NCI-H524 treated with DMSO at 0.1 percent for 48 hours (cell line): ENCODE measurements at places on chromosomes 2 and 18.

DNA sequence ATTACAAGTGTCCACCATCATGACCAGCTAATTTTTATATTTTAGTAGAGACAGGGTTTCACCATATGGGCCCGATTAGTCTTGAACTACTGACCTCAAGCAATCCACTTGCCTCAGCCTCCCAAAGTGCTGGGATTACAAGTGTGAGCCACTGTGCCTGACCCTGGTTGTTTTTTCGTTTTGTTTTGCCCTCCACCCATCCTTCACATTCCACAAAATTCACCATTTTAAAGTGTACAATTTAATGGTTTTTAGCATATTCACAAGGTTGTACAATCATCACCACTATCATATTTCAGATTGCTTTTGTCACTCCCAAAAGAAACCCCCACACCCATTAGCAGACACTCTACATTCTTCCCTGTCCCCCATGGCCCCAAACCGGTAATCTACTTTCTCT, 215.0 kb downstream of the TPGS2 start:
- DNase-seq = no peak

DNA sequence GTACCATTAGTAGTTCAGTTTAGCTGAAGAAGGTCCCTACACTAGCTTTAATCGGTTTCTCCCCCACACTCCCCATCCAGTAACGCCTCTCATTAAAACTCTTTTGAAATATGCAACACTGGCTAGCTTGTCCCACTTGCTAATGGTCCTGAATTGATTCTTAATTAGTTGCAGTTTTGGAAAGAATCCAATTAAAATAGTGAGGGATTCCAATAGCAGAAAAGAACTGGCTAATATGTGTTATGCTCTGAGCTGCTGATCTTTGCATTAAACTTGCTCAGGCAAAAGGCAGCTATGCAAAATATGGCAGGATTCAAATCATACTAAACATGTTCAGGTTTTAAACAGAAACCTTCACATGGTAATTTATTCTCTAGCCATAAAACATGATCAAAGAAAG, 252.5 kb upstream of the HNRNPA3 start:
- no peak for DNase-seq

DNA sequence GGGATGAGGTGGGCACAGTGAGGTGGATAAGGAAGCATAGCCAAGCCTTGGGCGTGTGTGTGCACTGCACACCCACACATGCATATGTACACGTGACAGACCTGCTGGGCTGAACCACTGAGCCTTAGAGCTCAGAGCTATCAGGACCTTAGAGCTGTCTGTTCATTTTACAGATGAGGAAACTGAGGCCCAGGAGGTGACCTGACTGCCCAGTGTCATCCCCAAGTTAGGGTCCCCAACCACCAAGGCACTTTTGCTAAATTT, 8.2 kb upstream of the SNED1 start:
- DNase-seq = no peak

DNA sequence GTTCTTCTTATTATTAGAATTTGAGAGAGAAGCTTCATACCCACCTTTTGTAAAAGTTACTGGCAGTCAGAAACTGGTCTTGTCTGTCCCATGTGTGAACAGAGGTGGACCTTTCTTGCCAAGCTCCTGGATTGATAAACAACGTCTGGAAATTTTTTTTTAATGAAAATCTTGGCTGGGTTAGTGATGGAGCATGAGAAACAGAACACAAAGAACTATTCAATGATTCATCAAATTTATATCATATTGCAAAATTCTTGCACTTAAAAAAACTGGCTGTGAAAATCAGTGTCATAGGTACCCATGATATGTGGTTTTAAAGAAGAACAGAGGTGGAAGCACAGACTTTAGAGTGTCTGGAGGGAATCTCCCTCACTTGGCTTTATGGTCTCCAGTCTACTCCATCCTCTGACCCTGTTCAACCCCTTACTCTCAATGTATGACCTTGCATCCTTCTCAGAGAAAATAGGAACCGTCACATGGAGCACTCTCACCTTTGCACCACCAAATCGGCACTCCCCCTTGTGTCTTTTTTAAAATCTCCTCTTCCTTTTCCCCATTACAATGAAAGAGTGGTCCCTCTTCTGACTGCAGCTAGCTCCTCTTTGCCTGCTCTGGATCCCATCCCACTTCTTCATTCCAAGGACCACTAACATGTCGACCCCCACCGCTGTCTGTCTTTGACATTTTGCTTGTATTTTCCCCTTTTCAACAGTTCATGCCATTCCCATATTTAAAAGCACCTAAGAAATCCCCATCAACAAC, 58.2 kb downstream of the COPS8 start:
- DNase-seq = no peak

DNA sequence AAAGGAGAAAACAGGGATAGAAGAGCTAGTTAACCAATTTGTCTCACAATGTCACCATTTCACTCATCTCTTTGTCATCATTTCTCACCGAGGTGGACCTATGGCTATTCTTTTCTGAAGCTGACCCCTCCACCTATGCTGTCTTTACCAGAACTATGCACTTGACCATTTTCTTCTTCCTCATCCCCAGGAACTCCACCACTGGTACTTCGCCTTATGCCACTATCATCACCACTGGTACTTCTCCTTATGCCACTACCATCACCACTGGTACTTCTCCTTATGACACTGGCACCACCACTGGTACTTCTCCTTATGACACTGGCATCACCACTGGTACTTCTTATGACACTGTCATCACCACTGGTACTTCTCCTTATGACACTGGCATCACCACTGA, 745.8 kb upstream of the CHAC2 start:
- DNase-seq = no peak

GRCh38 chr2:240182001-240182400, 41.5 kb upstream of the OTOS start:
- peak; percentile 19 for DNase-seq

DNA sequence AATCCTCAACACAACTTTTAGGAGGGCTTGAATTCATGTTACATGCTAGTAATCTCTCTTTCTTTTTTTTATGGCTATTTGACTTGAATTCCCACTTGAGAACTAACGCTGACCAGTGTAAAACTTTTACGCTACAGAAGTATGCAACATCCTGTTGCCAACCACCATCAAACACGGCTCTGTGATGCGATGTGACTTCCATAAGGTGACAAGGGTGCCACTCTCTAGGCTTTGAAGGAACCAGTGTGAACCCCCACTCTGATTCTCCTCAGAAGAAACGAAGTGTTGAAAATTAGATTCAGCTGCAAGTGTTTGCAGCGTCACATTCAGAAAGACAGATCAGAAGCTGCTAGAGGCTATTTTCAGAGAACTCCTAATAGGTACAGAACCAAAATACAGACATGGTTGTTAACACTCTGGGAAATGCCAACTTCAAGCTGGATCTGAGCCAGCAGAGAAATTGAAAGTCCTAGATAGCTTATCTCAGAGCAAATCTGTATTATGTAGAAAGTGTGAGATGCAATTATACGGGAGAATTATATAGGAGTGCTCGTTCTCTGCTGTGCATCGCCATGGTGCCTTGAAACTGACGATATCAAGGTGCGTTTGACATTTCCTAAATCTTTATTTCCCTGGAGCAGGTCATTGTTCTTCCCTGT, 271.2 kb downstream of the LPIN1 start:
- DNase-seq = no peak

DNA sequence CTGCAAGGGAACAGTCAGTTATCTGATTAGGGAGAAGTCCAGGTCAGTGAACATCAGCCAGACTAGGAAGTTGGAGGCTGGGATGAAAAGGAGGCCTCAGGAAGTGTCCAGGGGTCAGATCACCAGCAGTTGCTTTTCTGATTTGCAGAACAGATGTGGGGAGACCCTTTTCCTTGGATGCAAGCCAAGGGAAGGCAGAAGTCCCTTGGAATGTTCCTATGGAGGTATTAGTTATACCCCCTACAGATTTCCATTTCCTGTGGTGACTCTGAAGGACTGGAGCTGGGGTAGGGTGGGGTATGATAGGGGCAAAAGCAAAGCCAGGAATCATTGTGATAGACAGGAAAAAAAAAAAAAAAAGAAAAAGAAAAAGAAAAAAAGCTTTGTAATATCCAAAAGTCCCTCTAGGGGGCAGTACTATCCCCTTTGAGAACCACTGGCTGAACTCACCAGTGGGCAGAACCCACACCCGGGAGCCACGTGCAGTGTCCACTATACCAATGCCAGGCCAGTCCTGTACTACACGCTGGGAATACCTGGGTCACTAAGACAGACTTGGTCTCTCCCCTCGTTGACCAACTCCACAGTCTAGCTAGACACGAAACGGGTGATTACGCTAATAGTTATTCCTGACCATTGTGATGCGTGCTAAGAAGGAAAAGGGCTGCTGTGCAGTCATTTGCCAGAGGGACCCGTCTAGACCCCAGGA, 7.4 kb downstream of the DYSF start:
- DNase-seq = no peak

DNA sequence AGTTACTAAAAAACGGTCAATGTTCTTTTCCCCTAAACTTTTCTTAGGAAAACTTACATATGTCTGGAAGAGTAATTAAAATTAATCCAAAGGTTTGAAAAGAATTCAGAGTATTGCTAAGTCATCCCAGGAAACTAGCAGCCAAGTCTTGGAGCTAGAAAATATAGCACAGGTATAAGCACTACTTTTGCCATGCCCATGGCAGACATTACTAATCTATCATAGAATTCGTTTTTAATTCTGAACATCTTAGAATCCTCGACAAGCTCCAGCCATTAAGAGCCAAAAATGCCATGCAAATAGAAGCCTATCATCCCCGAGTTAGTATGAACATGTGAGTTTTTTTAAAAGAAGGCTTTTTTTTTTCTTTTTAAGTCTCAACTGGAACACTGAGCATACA, 395.0 kb downstream of the ZEB2 start:
- no peak for DNase-seq

DNA sequence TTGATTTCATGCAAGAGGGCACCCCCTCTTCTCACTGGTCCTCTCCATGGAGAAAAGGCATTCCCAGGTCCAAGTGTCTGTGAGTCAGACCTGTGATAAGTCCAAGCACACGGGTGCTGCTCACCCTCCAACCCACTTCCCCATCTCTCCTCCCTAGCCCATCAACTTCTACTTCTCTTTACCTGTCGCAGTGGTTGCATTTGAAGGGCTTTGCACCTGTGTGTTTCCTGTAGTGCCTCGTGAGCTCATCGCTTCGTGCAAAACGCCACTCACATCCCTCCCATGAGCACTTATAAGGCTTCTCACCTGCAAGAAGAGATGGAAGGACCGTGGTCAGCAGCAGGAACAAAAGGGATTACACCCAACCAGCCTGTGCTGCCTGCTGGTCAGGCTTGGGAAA, 77.5 kb downstream of the KLF7 start:
- no peak for DNase-seq

- DNase-seq = no peak
These were observed 1610.8 kb downstream of the SUCLG1 start for GRCh38 chr2:82848285-82848684.

- DNase-seq = no peak
These were observed 25.7 kb upstream of the COX7A2L start for GRCh38 chr2:42386682-42387081.

- DNase-seq = no peak
These were observed 64.5 kb upstream of the AMMECR1L start for GRCh38 chr2:127950264-127950663.

GRCh38 chr2:149040451-149040850, 2.0 kb downstream of the LYPD6B start:
- no peak for DNase-seq

- DNase-seq = no peak
These were observed 751 bp upstream of the DNAJC10 start for GRCh38 chr2:182715121-182715891.
